Stimulated activated CD4-positive, alpha-beta T cell treated with anti-CD3 and anti-CD28 coated beads, TNF-alpha, amount 100 ng/mL, for 48 hours (primary cell): ENCODE measurements at places on chromosomes 5 and 9.
A peak's percentile ranks its signal among the peaks of the same experiment; 100 is the strongest.

GRCh38 chr5:41539454-41539853 lies 29.1 kb upstream of the PLCXD3 start:
- no peak for DNase-seq

GRCh38 chr9:130010151-130010988 lies 32.6 kb downstream of the FNBP1 start:
- DNase-seq: no peak

GRCh38 chr5:42950456-42951292 lies 89.4 kb downstream of the ANXA2R start:
- peak; percentile 54 for DNase-seq

- DNase-seq: peak; percentile 32
These were observed 753 bp upstream of the STC2 start for GRCh38 chr5:173328844-173329490.

DNA sequence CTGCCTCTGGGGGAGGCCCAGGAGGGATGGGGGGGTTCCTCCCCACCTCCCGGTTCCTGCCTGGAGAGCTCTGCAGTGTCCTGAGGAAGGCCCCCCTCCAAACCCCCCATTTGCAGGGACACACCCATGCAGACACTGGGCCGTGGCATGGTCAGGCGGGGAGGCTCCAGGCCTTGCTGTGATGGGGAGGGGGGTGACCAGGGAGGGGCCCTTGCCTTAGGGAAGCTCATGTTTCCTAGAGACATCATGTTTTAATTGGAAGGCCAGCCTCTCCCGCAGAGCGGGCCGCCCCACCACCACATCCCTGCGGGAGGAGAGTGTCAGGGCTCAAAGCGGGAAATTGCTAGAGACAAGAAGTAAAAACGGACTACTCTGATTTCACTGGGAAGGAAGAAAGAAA lies 12.0 kb downstream of the PRRX2 start:
- no peak for DNase-seq

DNA sequence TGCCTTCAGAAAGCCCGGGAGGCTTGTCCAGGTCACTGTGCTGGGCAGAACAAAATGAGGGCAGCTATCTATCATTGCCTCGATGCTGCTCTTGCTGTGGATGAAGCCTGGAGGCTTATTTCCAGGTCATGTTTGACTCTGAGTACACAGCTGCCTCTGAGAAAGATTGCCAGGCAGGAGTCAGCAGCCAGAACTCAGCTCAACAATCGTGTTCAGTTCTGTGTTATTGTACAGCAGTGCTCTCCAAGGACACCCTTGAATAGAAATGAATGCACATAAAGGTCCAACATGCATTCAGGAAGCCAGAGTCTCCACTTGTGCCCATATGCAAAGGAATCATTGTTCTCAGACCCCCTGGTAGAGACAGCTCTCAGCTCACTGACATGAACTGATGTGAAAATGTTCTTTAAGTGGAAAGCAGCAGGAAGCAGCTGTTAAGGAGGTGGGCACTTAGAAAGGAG lies 61.7 kb upstream of the ZFR start:
- DNase-seq: no peak

- no peak for DNase-seq
These were observed 26.4 kb upstream of the TMOD1 start for GRCh38 chr9:97475059-97475458.

- DNase-seq: no peak
These were observed 146.4 kb downstream of the FBXL7 start for GRCh38 chr5:15646371-15646770.

DNA sequence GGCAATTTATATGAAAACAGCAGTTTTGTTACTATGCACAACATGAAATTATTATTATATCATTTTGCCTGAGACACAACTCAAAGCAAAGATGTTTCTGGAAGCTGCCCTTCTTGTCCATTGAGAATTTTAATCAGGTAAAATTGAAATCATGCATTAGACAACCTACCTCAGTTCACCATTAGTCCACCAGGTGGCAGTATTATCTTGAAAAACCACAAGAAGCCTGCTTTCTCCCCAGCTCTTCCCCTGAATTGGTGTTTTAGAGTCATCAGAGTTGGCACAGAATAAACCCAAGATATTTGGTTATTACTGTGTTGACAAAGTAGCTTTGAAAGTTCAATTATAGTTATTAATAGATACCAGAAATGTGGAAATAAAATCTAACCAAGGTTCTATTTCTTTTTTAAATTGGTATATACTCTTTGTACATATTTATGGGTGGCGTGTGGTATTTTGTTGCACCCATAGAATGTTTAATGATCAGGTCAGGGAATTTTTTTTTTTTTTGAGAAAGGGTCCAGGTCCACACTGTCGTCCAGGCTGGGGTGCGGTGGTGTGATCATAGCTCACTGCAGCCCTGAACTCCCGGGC lies 25.7 kb downstream of the UTP15 start:
- peak; percentile 40 for DNase-seq

- DNase-seq: no peak
These were observed 9.7 kb upstream of the CHD1 start for GRCh38 chr5:98938464-98938863.

DNA sequence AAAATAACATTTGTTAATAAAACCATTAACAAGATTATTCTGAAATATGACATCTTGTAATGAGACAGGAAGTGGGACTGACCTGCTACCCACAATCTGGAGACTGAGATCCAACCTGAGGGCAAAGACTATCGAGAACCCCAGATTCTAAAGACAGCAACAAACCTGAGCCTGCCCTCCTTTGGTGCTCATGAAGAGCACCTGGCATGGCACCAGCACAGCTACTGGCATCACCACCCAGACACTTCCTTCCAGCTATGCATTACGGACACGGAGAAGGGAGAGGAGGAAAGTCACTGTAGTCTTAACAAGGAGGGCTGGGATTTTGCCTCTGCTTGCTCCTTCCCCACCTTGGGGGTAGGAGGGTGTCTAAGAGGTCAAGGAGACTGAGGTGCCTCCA lies 105.5 kb downstream of the AUH start:
- DNase-seq: no peak

- DNase-seq: no peak
These were observed 6.2 kb downstream of the GAPT start for GRCh38 chr5:58497386-58497785.

GRCh38 chr5:133247151-133247709 lies 195.4 kb downstream of the HSPA4 start:
- no peak for DNase-seq

- no peak for DNase-seq
These were observed 86.9 kb downstream of the UBE2QL1 start for GRCh38 chr5:6535594-6535993.

GRCh38 chr5:116248432-116248831 lies 163.6 kb downstream of the COMMD10 start:
- no peak for DNase-seq

DNA sequence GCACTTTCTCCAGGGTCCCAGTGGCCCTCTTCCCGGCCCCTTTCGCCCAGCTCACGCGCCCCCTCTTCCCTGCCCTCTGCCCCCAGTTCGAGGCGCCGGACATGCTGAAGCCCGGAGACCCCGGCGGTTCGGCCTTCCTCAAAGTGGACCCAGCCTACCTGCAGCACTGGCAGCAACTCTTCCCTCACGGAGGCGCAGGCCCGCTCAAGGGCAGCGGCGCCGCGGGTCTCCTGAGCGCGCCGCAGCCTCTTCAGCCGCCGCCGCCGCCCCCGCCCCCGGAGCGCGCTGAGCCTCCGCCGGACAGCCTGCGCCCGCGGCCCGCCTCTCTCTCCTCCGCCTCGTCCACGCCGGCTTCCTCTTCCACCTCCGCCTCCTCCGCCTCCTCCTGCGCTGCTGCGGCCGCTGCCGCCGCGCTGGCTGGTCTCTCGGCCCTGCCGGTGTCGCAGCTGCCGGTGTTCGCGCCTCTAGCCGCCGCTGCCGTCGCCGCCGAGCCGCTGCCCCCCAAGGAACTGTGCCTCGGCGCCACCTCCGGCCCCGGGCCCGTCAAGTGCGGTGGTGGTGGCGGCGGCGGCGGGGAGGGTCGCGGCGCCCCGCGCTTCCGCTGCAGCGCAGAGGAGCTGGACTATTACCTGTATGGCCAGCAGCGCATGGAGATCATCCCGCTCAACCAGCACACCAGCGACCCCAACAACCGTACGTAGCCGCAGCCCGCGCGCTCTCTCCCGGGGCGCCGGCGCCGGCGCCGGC lies 1.0 kb downstream of the PRDM6 start:
- DNase-seq: no peak

DNA sequence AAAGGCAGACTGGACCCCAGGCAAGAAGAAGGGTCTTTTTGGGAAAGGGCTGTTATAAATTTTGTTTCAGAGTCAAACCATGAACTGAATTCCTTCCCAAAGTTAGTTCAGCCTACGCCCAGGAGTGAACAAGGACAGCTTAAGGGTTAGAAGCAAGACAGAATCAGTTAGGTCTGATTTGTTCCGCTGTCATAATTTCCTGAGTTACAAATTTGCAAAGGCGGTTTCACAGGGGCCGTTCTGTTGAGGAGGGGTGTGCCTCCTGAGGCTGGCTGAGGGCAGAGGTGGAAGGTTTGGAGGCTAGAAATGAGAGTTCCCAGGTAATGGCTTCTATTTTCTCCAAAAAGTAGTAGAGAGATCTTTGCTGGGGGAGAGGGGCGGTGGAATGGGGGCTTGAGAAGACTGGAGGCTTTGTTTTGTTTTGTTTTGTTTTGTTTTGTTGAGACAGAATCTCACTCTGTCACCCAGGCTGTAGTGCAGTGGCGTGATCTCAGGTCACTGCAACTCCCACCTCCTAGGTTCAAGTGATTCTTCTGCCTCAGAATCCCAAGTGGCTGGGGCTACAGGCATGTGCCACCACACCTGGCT lies 4.1 kb upstream of the CERCAM start:
- DNase-seq: no peak

GRCh38 chr9:78707481-78707991 lies 410.6 kb downstream of the PSAT1 start:
- DNase-seq: no peak

DNA sequence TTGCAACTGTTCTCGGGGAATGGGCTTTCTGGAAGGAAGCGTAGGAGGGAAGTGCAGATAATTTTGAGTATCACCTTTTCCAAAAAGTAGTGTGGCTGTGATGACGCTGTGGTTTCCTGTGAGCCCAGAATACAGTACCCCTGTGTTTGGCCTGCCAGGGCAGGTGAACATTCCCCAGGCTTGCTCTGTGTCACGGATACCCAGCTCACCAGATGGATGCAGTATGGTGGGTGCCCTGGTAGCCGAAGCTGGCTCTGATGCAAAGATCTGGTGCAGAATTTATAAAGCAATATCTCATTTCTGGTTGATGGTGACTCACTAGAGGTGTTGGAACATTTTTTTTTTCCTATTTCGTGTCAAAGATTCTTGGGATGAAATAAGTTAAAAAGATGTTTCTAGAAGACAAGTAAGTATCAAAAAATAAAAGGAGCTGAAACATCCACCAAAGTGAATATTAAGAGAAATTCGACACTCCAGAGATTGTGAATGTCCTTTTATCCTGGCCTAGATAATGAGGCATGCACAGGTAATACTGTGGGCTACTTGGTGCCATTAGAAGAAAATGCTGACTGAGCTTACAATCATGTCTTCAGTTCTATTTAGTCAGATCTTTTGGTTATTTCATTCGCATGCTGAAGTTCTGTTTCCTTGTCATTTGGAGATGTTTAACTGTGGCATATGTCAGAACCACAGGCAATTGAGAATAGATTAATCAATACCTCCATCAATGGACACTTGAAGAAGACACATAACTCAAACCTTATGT lies 200.1 kb downstream of the GADD45G start:
- no peak for DNase-seq

DNA sequence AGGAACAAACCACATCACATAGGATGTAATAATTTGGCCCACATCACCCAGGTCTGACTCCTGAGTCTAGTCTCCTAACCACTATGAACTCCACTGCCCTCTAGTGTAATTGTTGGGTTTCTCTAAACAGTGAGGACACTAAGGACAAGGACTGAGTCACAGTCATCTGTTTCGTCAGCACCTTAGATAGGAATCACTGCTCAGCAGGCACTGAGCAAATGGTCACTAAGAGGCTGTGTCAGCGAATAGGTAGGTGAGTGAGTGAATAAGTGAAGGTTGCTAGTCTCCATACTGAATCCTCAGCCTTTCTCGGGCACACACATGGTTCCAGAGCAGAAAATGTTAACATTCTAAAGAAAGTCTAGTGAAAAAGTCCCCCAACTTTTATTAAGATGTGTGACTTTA lies 278.6 kb downstream of the SPOCK1 start:
- no peak for DNase-seq

DNA sequence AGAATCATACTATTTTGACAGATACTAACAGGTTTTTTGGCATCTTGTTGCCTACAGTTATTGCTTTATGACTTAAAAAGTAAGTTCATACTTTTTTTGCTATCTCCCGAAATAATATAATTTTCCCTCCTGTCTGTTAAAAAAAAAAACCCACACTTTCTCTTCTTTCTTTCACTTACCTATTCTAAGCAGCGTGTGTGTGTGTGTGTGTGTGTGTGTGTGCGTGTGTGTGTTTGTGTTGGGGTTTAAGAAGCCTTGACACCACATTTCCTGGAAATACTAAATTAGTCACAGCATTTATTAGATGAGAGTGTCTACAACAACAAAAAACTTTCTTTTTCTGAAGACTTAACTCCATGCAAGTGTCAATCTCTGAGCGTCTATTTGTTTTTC lies 12.4 kb downstream of the TNFAIP8 start:
- no peak for DNase-seq

GRCh38 chr5:17477043-17477442 lies 21.0 kb upstream of the TAF11L2 start:
- DNase-seq: no peak

- DNase-seq: no peak
These were observed 241.1 kb upstream of the KLF4 start for GRCh38 chr9:107730666-107731065.

GRCh38 chr9:119761812-119762211 lies 392.6 kb upstream of the BRINP1 start:
- DNase-seq: no peak

- DNase-seq: no peak
These were observed 81.9 kb upstream of the CTSL start for GRCh38 chr9:87643778-87644570.

DNA sequence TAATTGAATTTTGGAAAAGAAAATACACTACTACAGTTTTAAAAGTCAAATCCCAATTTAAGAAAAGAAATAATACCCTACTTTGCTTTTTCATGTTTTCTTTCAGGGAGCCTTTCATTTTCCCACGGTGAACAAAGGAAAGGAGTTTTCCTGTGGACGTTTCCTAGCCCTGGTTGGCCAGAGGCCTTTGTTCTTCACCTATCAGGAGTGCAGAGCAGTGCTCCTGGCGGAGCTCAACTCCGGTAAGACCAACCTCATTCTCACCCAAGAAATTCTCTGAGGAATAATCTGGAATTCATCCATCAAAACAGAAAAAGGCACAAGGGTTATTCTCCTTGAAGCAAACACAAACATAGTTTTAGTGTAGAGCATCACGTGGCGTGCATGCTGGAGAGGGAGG lies 248.9 kb downstream of the ADGRV1 start:
- DNase-seq: no peak

DNA sequence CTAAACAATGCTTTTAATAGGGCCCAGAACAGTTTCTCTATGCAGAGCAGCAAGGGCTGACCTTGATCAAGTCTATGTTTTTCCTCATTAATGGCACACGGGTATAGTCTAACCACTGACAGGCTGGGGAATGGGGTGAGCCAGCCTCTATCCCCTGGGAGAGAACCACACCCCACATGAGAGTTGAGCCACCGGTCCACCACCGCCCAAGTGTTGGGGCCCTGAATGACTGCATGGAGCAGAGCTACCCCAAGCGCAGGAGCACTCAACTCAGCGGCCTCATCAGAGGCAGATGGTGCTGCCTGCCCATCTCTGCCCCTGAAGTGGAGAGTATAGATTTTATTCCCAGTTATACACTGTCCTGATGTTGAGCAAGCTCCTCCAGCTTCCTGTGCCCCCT lies 247.9 kb upstream of the IRX1 start:
- DNase-seq: no peak

- no peak for DNase-seq
These were observed 67.7 kb upstream of the SPOCK1 start for GRCh38 chr5:137566780-137567179.

- no peak for DNase-seq
These were observed 6.7 kb downstream of the FAM114A2 start for GRCh38 chr5:154031937-154032489.
